CD4-positive, alpha-beta T cell (primary cell): ENCODE measurements at places on chromosomes 4 and X.

DNA sequence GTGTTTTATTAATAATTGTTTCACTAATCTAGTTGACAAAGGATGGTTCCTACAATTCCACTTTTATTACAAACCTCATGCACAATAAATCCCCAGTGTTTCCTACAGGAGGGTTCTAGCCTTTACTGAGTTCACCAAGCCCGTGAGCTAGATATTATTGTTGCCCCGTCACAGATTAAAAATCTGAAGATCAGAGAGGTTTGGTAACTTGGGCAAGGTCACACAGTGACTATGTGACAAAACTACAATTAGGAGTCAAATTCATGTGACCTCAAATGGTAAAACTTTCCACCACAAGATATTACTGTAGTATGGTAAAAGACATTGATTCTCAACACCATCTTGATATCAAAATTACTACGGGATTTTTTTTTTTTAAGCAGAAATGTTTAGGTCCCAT is 124.6 kb downstream of the BTC start:
- H3K4me3 ChIP-seq: no peak overlapping the region
- DNase-seq: no peak
- no peaks in the 10 kb centered on the region for H3K4me1 ChIP-seq
- no peaks in the 10 kb centered on the region for H3K27me3 ChIP-seq
- no peaks in the 10 kb centered on the region for H3K36me3 ChIP-seq

- H3K36me3 ChIP-seq: no peaks in the 10 kb centered on the region
- DNase-seq: no peak
- no peaks in the 10 kb centered on the region for H3K4me1 ChIP-seq
- no peak overlapping the region for H3K4me3 ChIP-seq
Observed at GRCh38 chr4:168163106-168163505, 70.8 kb downstream of the ANXA10 start.

DNA sequence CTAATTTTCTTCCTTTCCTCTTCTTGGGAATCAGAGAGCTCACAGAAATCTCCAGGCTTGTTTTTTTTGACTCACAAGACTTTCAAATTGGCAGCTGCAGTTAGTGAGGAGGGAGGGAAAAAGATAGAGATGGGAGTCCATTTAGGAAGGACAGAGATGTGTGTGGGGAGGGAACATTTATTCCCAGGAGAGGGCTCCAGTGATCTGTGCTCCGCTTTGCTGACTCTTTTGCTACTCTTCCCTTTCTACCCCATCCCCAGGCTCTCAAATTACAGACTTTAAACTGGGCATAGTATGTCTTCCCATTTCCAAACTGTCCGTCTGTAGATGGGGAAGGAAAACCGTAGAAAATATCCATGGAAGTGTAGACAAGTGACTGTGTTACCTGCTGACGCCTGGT is 39.1 kb upstream of the UCP1 start:
- H3K4me1 ChIP-seq: no peaks in the 10 kb centered on the region
- H3K27me3 ChIP-seq: no peaks in the 10 kb centered on the region
- H3K27ac ChIP-seq: no peak overlapping the region

DNA sequence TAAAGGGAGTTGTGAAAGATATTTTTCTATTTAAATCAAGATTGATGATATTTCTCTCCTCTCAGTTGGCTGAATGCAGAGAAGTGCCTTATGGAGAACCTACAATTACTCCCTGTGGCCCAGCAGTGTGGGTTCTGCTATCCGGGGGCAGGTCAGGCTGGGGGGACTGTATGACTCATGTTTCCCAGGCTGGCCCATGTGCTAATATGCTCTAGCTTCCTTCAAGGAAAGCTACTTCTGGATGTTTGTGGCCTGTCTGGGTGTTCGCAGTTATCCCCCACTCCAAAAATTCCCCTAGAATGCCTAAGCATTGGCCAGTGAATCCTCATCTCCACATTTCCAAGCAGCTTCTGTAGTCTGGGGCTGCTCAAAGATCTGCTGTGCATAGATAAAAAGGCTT is 58.9 kb upstream of the SPP1 start:
- no peaks in the 10 kb centered on the region for H3K27me3 ChIP-seq
- no peak overlapping the region for H3K4me3 ChIP-seq
- no peaks in the 10 kb centered on the region for H3K36me3 ChIP-seq

- no peak within 1 kb of the TSS for H3K4me3 ChIP-seq
- no peaks in the 10 kb centered on the region for H3K36me3 ChIP-seq
- no peak within 1 kb of the TSS for H3K27ac ChIP-seq
- no peaks in the 10 kb centered on the region for H3K4me1 ChIP-seq
- no peak for DNase-seq
Observed at GRCh38 chr4:70591955-70592582, at the start of gene AMBN. TSS of gene AMBN (plus strand) at chr4:70592256. CDS start at chr4:70592359, 103 bp downstream.

DNA sequence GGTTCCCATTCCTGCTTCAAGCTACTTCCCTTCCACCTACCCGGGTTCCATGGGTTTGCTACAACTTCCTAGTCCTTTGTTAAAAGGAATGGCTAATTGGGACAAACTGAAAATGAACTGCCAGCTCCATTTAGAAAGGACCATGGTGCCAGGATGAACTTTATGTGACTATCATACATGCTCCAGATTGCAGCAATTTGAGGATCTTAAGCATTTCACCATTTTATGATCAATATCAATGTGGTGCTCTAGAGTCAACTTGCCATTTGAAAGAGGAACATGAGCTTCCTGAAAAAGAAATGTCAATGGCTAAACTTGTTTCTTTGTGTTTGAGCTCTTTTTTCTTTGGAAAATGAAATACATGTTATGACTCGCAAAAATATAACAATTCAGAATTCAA is 92.7 kb upstream of the IL15 start:
- no peak for DNase-seq
- H3K4me3 ChIP-seq: no peak overlapping the region
- H3K36me3 ChIP-seq: no peaks in the 10 kb centered on the region
- no peaks in the 10 kb centered on the region for H3K4me1 ChIP-seq
- no peaks in the 10 kb centered on the region for H3K27me3 ChIP-seq

DNA sequence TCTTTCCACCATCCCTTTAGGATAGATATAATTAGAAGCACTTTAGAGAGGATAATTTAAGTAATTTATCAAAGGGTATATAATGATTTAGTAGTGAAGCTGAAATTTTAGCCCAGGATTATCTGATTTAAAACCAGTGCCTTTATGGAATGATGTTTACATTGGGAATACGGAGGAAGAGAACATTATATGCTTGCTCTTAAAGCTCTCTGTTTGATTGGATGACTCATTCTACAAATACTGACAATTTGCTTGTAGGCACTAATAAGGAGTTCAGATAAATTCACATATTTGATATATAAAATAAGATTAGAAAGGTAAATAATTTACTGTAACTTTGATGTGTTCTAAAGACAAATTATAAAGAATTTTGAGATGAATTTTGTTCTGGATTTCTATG is 84.7 kb downstream of the SH3BGRL start:
- no peak for DNase-seq
- H3K4me3 ChIP-seq: no peak overlapping the region
- H3K36me3 ChIP-seq: no peaks in the 10 kb centered on the region
- H3K4me1 ChIP-seq: no peaks in the 10 kb centered on the region
- no peak overlapping the region for H3K27ac ChIP-seq

DNA sequence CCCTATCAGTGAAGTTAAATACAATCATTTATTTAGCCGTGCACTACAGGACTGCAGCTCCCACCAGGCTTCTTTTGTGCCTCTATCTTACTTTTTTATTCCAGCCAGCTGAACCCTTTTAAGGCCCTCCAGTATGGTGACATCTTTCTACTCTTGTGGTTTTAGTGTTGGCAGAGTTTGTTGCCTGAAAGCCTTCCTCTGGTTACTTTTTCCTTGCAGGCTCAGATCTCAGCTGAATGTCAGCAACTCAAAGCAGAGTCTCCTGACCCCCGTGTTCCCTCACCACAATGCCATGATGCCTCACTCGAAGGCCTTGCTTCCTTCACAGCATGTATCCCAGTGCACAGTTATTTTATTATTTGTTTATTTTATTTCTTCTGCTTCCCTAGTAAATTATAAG is 818.9 kb upstream of the LCORL start:
- H3K36me3 ChIP-seq: no peaks in the 10 kb centered on the region
- H3K27ac ChIP-seq: no peak overlapping the region
- no peaks in the 10 kb centered on the region for H3K27me3 ChIP-seq
- no peaks in the 10 kb centered on the region for H3K4me1 ChIP-seq
- no peak overlapping the region for H3K4me3 ChIP-seq

GRCh38 chrX:38225093-38225492 is 4.4 kb upstream of the SRPX start:
- H3K36me3 ChIP-seq: no peaks in the 10 kb centered on the region
- H3K4me1 ChIP-seq: peaks cover 5% of the 10 kb centered on the region
- H3K27me3 ChIP-seq: peaks cover under 1% of the 10 kb centered on the region
- no peak for DNase-seq
- H3K4me3 ChIP-seq: no peak overlapping the region
- no peak overlapping the region for H3K27ac ChIP-seq

GRCh38 chr4:97394653-97395052 is 748.6 kb downstream of the STPG2 start:
- H3K27ac ChIP-seq: no peak overlapping the region
- no peak overlapping the region for H3K4me3 ChIP-seq
- no peak for DNase-seq

DNA sequence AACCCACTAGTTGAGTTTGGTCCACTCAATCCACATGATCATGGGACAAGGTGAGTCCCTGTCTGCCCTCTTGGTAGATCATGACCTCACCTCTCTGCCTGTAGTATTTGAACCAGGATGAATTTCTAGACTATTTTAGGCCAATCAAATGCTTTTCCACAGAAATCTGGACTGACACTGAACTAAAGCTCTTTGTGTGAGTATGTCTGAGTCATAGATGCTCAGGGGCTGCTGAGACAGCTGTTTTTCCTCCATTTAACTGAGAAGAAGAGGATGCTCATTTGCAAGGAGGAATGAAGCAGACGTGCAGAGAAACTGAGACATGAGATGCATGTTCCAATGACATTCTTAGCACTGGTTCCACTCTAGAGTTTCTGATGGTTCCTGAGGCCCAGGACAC is 77.3 kb upstream of the TMEM47 start:
- H3K36me3 ChIP-seq: no peaks in the 10 kb centered on the region
- H3K27ac ChIP-seq: no peak overlapping the region
- H3K4me1 ChIP-seq: no peaks in the 10 kb centered on the region
- no peak overlapping the region for H3K4me3 ChIP-seq
- no peaks in the 10 kb centered on the region for H3K27me3 ChIP-seq

GRCh38 chrX:100316987-100317386 is 93.1 kb downstream of the PCDH19 start:
- H3K4me1 ChIP-seq: no peaks in the 10 kb centered on the region
- no peaks in the 10 kb centered on the region for H3K36me3 ChIP-seq
- H3K4me3 ChIP-seq: no peak overlapping the region
- no peaks in the 10 kb centered on the region for H3K27me3 ChIP-seq
- no peak for DNase-seq

DNA sequence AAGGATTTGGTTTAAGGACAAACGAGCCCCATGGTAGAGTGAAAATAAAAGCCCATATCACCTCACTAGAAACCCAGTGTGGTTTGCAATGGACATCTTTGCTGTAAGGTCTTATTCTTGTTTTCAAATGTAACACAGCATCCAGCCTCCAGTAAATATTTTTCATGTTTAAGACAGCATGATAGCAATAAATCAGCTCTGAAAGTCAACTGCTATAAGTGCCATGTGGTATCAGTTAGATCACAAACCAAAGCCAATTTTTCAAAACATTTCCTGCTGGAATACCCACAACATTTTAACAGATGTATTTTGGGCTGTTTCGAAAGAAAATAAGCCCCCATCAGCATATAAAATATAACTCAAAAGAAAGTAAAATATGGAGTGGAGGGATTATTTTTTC is 24.0 kb upstream of the SCML1 start:
- no peak overlapping the region for H3K4me3 ChIP-seq
- H3K4me1 ChIP-seq: no peaks in the 10 kb centered on the region
- no peak for DNase-seq
- no peaks in the 10 kb centered on the region for H3K27me3 ChIP-seq
- H3K27ac ChIP-seq: no peak overlapping the region

DNA sequence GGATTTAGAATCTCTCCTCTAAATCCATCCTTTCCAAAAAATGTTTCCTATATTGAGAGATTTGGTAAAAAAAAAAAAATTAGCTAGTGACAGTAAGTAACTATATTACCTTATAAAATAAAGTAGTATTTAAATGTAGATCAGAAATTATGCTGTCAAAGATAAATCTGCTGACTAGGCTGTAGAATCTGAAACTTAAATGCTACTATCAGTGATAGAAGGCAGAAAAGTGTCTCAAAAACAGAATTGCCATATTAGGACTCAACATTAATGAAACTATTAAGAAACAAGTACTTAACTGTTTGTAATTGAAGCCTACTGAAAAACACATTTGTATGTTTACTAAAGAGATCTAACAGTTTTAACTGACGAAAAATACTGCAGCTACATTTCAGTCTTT is 8.3 kb downstream of the TAF9B start:
- no peak overlapping the region for H3K27ac ChIP-seq
- H3K27me3 ChIP-seq: no peaks in the 10 kb centered on the region
- no peak overlapping the region for H3K4me3 ChIP-seq
- no peaks in the 10 kb centered on the region for H3K4me1 ChIP-seq

DNA sequence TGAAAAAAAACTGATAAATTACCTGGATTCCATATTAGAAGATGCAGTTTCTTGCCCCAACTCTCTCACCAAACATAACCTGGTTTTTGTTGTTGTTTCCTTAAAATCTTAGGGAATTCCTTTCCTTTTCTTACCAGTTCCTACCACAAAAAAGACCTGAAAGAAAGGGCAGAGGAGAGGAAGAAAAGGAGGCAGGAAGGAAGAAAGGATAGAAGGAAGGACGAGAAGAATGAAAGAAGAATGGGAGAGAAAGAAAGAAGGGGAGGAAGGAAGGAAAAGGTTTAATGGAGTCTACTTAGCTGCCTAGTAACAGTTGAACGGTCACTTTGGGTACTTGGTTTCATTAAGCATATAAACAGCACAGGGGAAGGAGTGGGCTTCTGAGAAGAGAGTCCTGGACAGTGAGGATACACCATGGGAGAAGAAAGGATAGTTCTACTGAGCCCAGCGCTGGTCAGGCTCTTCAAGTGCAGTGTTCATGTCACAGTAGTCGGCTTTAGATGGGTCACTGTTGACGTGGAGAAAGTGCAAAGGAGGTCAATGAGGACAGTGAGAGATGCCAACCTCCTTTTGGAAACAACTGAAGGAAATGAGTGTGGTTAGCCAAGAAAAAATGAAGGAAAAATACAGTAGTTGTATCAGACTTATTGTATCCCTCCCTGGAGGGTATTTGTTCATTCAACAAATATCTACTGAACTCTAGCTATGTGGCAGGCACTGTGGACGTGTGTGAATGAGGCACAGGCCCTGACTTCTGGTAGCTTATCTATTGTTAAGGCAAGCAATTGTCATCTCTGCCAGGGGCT is 1.1 kb upstream of the CHIC2 start:
- H3K27me3 ChIP-seq: no peaks in the 10 kb centered on the region
- peak overlapping the region; percentile 67 for H3K4me3 ChIP-seq
- no peak for DNase-seq
- peaks cover 8% of the 10 kb centered on the region for H3K4me1 ChIP-seq

- DNase-seq: no peak
- H3K27me3 ChIP-seq: no peaks in the 10 kb centered on the region
- no peak overlapping the region for H3K27ac ChIP-seq
- no peaks in the 10 kb centered on the region for H3K4me1 ChIP-seq
- no peak overlapping the region for H3K4me3 ChIP-seq
- no peaks in the 10 kb centered on the region for H3K36me3 ChIP-seq
Observed at GRCh38 chrX:22536746-22537304, 264.1 kb downstream of the CBLL2 start.
